Fibroblast of pulmonary artery (primary cell): ENCODE measurements at places on chromosomes 5 and 9.

DNA sequence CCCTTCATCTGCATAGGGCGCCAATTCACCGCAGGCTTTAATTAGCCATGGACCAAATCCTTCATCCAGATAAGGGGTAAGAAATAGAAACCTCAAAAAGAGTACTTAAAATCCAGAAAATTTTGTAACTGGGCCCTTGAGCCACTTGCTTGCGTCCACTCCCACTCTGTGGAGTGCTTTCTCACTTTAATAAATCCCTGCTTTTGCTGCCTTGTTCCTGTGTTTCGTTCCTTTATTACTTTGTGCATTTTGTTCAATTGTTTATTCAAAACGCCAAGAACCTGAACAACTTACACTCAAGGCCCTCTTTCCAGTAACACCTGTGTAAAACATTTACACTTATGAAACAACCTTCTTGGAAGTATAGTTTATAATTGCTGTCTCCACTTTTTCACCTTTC lies 66.5 kb downstream of the HMHB1 start:
- DNase-seq, result no peak

- no peak for DNase-seq
Measured at GRCh38 chr5:55823151-55823796, 27.9 kb upstream of the IL31RA start.

DNA sequence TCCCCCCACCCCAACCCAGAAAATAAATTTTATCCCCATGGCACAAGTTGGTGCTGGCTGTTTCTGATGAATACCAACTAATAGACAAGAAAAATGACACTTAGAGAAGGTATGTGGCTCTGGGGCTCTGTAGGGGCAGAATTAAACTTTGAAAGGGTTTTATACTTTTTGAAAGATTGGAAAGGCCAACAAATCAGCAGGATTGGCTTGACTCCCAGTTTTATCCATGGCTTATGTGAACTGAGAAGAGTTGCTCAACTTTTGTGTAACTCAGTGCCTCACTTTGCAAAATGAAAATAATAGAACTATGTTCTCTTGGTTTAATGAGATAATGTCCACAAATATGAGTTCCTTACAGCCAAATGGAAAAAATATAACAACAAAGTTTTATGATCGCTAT lies 288.9 kb upstream of the KIF2A start:
- DNase-seq, result no peak

- DNase-seq, result no peak
Measured at GRCh38 chr9:1658661-1659362, 356.3 kb upstream of the SMARCA2 start.

- DNase-seq, result no peak
Measured at GRCh38 chr5:66255714-66256113, 111.6 kb downstream of the SREK1 start.

- no peak for DNase-seq
Measured at GRCh38 chr5:167889276-167889675, 402.2 kb upstream of the WWC1 start.

DNA sequence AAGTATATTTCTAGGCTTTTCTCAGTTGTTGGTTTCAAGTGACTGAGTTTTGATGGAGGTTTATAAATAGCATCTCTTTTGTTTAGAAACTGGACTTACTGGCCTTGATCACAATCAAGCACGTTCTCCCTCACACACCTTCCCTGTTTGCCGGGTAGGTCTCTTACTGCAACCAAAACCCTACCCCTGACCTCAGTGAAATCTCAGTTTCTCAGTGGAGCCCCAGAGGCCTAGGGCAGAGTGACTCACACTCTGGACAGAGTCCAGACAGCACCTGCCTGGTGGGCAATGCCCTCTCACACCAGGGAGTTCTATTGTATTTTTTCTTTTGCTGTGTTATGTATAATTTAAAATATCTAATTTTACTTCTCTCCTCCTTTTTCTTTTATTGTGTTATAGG lies 48.4 kb upstream of the EPB41L4B start:
- no peak for DNase-seq

DNA sequence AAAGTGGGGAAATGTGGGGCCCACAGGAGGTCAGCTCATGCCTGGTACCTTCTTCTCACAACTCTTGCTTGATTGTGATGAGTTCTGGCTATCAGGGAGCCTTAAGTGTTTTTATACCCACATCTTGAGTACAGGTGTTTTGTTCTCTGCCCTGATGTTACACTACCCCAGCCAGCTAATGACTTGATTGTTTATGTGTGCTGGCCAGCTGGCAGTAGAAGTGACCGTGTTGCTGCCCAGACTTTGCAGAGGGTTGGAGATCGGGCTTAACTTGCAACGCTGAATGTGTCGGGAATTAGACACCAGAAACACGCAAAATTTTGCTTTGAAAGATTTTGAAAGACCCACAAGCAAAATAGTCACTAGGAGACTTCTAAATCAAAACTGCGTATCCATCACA lies 16.9 kb upstream of the ZDHHC11B start:
- DNase-seq, result no peak

GRCh38 chr5:167255926-167256325 lies 1035.5 kb upstream of the WWC1 start:
- no peak for DNase-seq

- DNase-seq, result no peak
Measured at GRCh38 chr9:130833031-130833990, 1.7 kb upstream of the ABL1 start.

- DNase-seq, result no peak
Measured at GRCh38 chr5:174022384-174023095, 23.0 kb upstream of the NSG2 start.

- DNase-seq, result no peak
Measured at GRCh38 chr5:155546075-155546474, 532.5 kb downstream of the KIF4B start.

- no peak for DNase-seq
Measured at GRCh38 chr9:111843971-111844370, 49.2 kb upstream of the SHOC1 start.

GRCh38 chr9:109198736-109199382 lies 31.8 kb upstream of the FRRS1L start:
- no peak for DNase-seq

- peak; percentile 75 for DNase-seq
Measured at GRCh38 chr5:80481019-80481893, 6.6 kb upstream of the FAM151B start.
